GM06990 (cell line): ENCODE measurements at places on chromosomes 6 and 20.

GRCh38 chr6:32972353-32973143 lies 4.2 kb downstream of the BRD2 start:
- no peak for DNase-seq

- DNase-seq, result no peak
These were observed 399.2 kb upstream of the AGPAT4 start for GRCh38 chr6:161673026-161673425.

DNA sequence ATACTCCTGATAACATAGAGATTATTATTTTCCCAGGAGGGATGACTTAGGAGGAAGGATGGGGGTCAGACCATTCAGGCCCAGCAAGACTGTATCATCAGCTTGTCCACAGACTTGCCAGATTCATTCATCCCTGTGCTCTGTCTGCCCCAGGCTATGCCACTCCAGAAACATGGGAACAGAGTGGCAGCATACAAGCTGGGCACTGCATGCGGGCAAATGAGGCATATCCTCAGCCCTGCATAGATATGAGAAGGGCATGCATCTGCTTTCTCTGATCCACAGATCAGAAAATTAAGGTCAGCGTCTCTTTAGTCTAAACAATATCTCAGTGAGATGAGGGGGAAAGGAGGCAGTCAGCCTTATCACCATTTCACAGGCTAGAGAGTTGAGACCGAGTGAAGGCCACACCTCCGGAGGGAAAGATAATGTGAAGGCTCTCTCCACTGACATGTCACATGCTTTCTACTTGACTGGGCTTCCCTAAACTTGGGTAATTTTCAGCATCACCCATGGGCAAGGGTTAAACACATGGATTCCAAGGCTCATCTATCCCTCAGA lies 140.5 kb downstream of the TFAP2B start:
- no peak for DNase-seq

GRCh38 chr20:64159711-64160110 lies 4.5 kb upstream of the MYT1 start:
- DNase-seq, result no peak

DNA sequence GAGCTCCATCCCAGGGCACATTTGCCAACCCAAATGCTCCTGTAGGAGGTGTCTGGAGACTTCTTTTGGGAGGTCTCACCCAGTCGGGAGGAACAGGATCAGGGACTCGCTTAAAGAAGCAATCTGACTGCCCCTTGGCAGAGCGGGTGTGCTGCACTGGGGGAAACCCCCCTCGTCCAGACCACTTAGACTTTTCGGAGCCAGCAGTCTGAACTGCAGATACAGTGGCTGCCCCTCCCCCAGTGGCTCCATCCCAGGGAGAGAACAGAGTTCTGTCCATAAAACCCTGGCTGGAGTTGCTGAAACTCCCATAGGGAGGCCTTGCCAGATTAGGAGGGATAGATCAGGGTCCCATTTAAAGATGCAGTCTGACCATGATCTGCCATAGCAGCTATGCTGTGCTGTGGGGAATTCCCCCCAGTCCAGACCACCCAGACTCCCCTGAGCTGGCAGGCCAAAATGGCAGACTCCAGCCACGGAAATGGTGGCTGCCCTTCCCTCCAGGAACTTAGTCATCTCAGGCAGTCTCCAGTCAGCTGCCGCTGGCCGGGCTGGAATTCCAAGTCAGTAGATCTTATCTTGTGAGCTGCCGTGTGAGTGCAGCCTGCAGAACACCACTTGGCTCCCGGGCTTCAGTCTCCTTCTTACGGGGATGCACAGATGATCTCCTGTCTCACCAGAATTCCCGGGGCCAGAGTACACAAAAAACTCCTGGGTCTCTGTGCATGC lies 278.1 kb upstream of the SASH1 start:
- DNase-seq, result no peak
